Left ventricle myocardium inferior (tissue), 1 donor: ENCODE measurements at places on chromosomes 1 and 21.

DNA sequence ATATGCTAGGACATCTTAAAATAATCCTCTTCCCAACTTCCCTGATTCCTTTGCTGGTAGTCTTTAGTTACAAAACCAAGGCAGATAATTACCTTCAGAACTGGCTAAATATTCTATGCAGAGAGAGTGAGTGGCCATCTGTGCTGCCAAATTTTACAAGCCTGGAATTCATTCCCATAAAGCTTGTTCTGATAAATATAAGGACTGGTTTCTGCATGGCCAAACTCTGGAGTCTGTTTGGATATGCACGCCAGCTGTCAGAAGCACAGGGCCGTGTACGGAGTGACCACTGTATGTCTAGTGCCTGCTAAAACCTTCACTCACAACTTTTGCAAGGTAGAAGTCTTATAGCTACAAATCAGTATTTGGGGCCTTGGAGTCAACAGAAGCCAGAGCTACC is 66.5 kb upstream of the RAVER2 start:
- DNase-seq: no peak

DNA sequence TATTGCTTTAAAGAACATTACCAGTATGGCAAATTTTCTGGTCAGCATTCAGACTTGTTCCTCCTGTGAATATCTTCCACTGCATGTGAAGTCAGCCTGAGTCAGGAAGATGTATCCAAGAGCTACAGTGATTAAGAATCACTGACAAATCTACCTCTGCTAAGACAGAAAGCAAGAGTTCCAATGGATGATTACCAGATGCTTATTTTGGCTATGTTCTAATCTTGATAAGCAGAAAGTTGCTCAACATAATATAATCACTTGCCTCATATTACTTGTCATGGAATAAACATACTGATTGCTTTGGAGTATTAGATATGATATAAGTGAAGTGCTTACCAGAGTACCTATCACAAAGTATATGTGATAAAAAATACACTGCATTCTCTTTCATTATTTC is 738.1 kb downstream of the ADGRL2 start:
- no peak for DNase-seq

- no peak for DNase-seq
Measured at GRCh38 chr1:22875241-22875640, 97.4 kb downstream of the LACTBL1 start.

- DNase-seq: no peak
Measured at GRCh38 chr1:25137106-25137505, 95.2 kb downstream of the SYF2 start.

- DNase-seq: no peak
Measured at GRCh38 chr1:30733493-30733892, 10.1 kb upstream of the MATN1 start.

DNA sequence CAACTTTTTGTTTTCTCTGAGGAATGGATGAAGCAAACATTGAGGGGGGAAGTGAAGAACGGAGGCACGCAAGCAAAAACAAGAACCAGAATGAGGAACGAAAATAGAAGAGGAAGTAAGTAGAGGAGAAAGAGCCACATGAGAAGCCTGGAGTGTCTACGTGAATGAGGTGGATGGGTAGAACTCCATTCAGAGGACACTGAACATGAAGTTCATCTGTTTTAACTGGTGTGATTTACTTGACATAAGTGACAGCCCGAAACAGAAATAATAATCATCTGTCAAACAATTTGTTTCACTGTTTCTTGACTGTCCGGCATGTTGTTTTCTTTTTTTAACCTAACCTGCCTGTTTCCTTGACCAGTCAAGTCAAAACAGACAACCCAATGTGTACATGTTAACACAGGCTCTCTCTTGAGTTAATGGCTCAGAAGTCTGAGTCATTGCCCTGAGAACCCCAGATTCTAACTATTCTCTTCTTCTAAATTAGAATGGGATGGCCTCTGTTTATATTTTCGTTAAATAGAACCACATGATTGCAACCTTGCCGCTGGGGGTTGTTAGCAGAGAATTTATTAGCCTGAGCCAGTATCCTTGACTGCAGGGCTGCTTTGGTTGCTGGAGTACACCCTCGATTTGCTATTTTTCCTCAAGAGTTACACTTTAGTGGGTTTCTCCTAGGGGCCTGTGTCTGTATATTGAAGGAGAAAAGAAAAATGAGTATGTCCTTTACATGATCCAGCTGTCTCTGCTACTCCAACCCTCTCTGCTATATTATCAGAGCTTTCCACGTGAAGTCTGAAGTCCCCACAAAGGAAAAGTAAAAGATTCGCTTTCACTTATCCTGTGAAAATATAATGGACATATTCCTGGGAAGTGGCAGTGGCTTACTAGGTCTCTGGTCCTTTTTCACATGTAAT is 151.7 kb downstream of the ZC3H11B start:
- DNase-seq: no peak

- DNase-seq: no peak
Measured at GRCh38 chr1:60071296-60071695, 2.3 kb downstream of the C1orf87 start.

- no peak for DNase-seq
Measured at GRCh38 chr1:76494807-76495206, 372.5 kb upstream of the ST6GALNAC5 start.

- peak; percentile 47 for DNase-seq
Measured at GRCh38 chr1:177181631-177182291, 11.0 kb downstream of the BRINP2 start.

GRCh38 chr1:218424502-218424901 is 79.4 kb downstream of the TGFB2 start:
- DNase-seq: no peak
